ENCODE measurements at places on chromosomes 12 and 14.
A peak's percentile ranks its signal among the peaks of the same experiment; 100 is the strongest.

GRCh38 chr14:35088514-35088913, 33.3 kb downstream of the PPP2R3C start:
- DNase-seq = no peak

DNA sequence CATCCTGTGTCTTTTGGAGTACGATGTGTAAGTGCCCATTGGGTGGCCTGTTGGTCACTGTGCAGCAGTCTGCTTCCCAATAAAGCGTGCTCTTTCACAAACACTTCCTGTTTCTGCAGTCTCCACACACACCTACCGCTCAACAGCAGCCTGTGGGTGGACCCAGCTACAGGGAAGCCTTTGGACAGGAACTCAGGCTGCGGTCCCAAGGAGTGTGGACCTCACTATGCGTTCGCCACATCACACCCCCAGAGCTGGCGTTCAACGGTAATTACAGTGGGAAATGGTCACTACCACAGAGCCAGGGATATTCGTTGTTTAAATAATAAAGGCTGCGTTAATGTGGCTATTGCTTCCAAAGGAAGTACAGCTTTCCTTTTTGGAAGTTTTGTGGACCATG, 16.2 kb downstream of the PSMC1 start:
- DNase-seq = no peak

DNA sequence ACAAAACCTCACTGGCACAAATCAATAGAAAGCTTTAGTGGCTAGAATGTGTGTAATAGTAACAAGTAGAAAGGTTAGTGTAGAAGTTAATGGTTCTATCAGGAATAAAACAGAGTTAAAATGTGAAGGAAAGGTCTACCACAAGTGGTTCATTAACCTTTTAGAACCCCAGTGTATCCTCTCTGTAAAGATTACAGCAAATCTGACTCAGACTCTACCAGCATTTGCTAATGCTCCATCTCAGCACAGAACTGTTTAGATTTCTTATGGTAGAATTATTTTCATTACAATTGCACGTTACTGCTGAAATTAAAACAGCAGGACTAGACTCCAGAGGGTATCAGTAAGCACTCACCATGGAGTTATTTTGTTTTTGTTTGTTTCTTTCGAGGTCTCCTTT, 609.0 kb upstream of the LMO3 start:
- no peak for DNase-seq

GRCh38 chr14:70804556-70805162, 4.7 kb downstream of the MAP3K9 start:
- DNase-seq = no peak

GRCh38 chr14:24238123-24238522, 4.3 kb downstream of the TINF2 start:
- DNase-seq = no peak

GRCh38 chr12:50400104-50400637, 514 bp upstream of the LARP4 start:
- DNase-seq = no peak

- no peak for DNase-seq
Observed at GRCh38 chr12:1564067-1564466, 30.3 kb downstream of the FBXL14 start.

DNA sequence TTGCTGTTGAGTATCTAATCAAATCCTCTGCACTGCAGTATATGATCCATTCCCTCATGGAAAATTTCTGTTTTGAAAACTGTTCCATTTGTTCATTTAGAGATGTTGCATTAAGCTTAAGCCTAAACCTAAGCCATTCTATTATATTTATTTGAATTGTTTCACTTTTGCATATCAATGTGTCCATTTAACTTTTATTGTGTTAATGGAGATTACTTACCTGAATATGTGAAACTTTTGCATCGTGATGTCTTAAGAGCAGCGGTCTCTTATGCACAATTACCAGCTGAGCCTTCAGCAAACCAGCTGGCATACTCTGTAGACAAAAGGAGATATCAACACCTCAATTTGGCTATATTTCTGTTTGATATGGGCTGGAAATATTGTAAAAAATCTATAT, 922.5 kb upstream of the FBXO33 start:
- DNase-seq = no peak

DNA sequence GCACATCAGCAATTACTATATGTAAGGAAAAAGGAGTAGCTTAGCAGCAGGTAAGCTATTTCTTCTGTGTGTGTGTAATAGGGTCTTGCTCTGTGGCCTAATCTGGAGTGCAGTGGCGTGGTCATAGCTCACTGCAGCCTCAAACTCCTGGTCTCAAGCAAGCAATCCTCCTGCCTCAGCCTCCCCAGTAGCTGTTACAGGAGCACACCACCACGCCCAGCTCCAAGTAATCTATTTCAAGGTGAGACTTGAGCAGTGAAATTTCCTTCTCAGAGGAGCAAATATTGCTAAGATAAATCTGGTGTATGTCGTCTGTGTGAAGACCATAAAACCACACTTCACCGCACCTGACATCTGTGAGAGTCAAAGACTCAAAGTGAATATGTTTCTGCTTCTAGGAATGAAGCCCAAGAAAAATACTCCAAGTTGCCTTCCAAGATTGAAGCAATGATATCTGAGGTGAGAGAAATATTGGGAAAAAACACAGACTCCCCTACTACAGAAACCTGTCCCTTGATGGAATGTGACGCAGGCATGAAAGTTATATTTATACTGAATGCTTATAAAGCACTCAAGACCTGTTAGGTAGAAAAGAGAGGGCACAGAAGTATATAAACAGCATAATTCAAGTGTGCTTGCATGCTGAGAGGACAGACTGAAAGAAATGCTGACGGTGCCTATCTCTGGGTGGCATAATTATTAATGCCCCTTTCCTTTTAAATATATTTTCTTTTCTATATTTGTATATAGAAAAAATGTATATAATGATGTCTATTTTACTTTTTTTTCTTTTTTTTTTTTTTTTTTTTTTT, 2.5 kb upstream of the SELPLG start:
- DNase-seq = no peak

GRCh38 chr14:65686761-65687160, 274.2 kb downstream of the FUT8 start:
- DNase-seq = no peak

- no peak for DNase-seq
Observed at GRCh38 chr12:106672314-106673025, 89.7 kb downstream of the RFX4 start.

- no peak for DNase-seq
Observed at GRCh38 chr12:121806546-121807423, 3.0 kb downstream of the SETD1B start.

- peak; percentile 26 for DNase-seq
Observed at GRCh38 chr14:77260631-77261030, 10.4 kb downstream of the NGB start.

GRCh38 chr12:127268213-127268612, 998.8 kb upstream of the TMEM132C start:
- DNase-seq = no peak

DNA sequence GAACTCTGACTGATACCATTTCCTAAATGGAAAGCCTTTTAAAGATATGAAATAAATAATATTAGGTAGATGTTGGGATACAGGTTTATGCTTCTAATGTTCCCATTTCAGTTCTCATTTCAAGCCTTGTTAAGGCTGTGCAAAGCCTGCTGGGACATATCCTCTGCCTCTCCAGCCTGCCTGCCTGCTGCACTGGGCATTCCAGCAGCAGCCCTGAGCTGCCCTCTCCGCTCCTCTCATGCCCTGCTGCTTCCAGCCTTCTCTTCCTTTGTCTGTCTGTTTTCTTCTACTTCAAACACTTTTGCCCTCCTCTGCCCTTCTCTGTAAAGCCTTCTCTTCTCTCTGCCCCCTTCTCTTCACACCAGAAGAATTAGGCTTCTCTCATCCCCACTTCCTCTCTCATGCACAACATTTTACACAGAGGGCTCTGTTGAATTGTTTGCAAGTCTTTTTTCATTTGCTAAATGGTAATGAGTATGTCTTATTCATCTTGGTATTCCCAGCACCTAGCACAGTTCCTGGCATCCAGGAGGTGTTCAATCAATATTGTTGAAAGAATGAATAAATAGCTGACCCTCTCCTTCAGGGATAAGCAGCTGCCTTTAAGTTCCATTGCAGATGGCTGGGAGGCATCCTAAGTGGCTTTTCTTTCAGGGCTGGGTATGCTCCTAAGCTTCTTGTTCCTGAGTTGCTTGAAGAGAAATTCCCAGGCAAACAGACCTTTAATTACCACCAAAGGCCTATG, 292.3 kb downstream of the TMEM117 start:
- peak; percentile 27 for DNase-seq

GRCh38 chr12:131407221-131408035, 303.5 kb upstream of the SFSWAP start:
- DNase-seq = no peak

DNA sequence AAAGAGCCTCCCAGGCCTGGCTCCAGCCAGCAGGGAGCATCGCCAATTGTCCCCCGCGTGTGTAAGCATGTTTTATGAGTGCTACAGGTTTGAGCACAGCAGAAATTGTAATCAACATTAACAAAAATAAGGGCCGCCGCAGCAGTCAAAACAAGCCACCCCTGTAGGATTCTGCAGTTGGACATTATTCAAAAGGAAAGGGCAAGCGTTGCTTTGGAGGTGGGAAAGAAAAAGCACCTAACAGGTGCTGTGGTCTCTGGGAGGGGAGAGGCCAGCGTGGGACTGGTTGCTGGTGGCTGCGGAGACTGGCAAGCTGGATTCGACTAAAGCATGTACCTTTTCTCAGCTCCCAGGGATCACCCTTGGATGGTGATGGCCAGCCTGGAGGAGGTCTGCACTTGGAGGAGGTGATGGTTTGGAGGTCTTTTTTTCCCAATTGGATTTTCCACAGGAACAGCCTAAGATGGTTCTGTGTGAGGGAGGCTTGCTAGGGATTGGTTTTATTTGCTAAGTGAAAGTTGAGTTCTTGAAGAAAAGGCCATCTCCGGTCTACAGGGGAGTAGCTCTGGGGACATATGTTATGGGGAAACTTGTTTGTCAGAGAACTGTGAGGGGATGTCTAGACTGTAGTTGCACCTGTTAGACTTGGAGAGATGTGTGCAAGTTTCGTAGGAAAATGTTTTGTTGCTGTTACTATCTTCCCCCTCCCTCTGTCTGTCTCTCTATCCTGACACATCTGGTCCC, 2.0 kb downstream of the DYRK2 start:
- DNase-seq = peak; percentile 44

- DNase-seq = no peak
Observed at GRCh38 chr12:2813214-2814185, 1.0 kb downstream of the ITFG2 start.

DNA sequence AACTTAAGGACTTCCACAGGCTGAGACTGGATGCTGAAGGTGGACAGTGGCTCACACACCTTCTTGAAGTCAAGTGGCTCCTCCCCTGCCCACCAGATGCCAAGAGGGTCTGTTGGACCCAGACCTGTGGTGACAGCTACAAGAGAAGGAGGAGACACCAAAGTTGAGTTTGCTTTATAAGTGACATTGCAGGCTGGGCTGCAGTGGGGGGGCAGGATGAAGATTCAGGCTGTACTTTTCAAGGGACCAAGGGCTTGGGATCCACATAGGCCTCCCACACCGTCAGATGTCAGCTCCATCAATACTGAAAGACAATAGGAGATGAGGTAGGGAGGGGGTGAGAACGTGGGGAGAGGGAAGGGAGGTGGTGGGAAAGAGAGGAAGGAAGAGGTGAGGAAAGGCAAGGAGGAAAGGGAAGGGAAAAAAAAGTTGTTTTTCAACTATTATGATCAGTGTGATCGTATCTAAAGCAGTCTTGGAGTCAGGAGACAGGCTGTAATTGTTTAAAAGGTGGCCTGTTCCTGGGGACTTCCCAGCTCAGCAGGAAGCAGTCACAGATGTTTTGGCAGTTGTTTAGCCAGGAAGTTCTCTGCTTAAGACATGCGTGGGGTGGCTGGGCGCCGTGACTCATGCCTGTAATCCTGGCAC, 84.1 kb upstream of the RESF1 start:
- DNase-seq = no peak

GRCh38 chr12:125069616-125070015, 4.4 kb downstream of the AACS start:
- DNase-seq = no peak

GRCh38 chr14:104810316-104810715, 9.4 kb downstream of the ZBTB42 start:
- DNase-seq = no peak

- no peak for DNase-seq
Observed at GRCh38 chr14:32087173-32087861, 10.2 kb downstream of the ARHGAP5 start.

- DNase-seq = no peak
Observed at GRCh38 chr12:66573605-66574004, 105.3 kb downstream of the GRIP1 start.

GRCh38 chr14:102696332-102696731, 80.9 kb upstream of the TRAF3 start:
- DNase-seq = no peak

DNA sequence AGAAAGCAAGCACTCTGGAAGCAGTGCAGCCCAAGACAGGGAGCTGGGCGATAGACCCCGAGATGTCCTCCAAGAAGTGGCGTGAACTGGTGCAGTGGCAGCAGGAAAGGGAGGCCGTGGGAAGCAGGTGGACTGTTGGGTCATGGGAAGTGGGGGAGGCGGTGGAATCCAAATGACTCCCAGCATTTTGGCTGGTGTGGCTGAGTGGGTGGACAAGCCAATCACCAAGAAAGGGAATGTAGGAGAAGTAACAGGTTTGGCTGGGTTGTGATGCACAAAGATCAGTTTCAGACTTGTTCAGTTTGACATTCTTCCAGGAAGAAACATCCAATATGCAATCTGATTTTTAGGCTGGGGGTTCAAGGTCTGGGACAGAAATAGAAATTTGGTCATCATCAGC, 46.0 kb upstream of the KTN1 start:
- no peak for DNase-seq

GRCh38 chr14:35986219-35986573, 160.1 kb downstream of the BRMS1L start:
- DNase-seq = no peak

- no peak for DNase-seq
Observed at GRCh38 chr12:29726321-29726692, 57.4 kb downstream of the TMTC1 start.

DNA sequence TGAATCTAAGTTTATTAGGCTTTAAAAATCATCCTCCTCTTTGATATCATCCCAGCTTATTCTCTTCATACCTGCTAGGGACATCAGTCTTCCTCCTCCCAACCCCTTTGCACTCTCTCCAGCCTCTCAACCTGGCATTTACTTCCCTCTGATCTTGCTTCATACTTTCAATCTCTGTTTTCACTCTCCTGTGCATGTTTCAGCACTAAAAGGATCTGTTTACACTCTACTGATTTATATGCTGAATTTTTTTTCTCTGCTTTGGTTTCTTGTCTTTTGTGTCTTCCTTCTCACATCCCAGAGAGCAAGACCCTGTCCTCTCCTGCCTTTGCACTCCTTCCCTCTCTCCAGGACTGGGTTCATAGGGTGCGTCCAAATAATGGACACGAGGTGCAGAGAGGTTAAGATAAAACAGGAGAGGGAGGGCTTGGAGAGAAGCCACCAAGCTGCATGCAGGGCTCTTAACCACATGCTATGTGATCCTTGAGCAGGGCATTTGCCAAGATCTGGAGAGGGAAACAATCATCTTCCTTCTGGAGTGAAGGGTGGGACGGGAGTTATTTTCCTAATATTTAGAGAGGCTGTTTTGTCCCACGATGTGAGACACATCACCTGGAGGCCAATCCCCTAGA, 3.0 kb upstream of the CISTR start:
- no peak for DNase-seq

GRCh38 chr12:22408610-22409376, 74.3 kb upstream of the ST8SIA1 start:
- DNase-seq = peak; percentile 35
